ENCODE measurements at places on chromosomes 6 and 20.

- DNase-seq = peak; percentile 83
Observed at GRCh38 chr6:16762268-16762549, 949 bp upstream of the ATXN1 start.

- no peak for DNase-seq
Observed at GRCh38 chr6:34544776-34545471, 11.2 kb downstream of the SPDEF start.

- DNase-seq = peak; percentile 92
Observed at GRCh38 chr6:137233911-137234863, 15.0 kb upstream of the IFNGR1 start.

DNA sequence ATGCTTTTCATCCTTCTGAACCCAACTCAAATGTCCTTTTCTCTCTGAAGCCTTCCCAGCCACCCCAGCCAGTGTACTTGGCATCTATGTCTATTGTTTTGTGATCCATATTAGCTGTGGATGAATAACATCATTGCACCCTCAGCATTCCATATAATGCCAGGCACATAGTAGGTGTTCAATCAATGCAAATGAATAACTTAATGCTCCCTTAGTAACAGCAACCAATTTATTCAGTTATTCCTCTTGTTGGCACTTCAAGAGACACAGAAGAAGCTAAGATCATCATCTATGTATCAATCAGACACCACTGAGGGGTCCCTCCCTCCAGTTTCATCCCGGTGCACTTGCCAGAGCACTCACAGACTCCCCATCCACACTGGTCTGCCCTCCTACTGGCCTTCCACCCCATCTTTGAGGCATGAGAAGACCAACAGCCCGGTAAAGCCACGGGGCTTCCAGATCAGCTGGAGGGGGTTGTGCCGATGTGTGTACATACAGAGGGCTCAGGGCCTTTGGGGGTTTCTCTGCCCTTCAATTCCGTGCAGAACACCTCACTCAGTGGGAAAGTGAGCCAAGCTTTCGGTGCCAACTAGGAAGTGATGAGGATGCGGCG lies 2.4 kb upstream of the TAF8 start:
- DNase-seq = peak; percentile 58

GRCh38 chr20:1212607-1213396 lies 9.5 kb downstream of the C20orf202 start:
- peak; percentile 78 for DNase-seq

- DNase-seq = no peak
Observed at GRCh38 chr6:75347898-75348610, 63.5 kb upstream of the TMEM30A start.

GRCh38 chr6:165769884-165770283 lies 106.8 kb upstream of the PDE10A start:
- DNase-seq = no peak

- no peak for DNase-seq
Observed at GRCh38 chr6:117958536-117958935, 51.5 kb downstream of the SLC35F1 start.

DNA sequence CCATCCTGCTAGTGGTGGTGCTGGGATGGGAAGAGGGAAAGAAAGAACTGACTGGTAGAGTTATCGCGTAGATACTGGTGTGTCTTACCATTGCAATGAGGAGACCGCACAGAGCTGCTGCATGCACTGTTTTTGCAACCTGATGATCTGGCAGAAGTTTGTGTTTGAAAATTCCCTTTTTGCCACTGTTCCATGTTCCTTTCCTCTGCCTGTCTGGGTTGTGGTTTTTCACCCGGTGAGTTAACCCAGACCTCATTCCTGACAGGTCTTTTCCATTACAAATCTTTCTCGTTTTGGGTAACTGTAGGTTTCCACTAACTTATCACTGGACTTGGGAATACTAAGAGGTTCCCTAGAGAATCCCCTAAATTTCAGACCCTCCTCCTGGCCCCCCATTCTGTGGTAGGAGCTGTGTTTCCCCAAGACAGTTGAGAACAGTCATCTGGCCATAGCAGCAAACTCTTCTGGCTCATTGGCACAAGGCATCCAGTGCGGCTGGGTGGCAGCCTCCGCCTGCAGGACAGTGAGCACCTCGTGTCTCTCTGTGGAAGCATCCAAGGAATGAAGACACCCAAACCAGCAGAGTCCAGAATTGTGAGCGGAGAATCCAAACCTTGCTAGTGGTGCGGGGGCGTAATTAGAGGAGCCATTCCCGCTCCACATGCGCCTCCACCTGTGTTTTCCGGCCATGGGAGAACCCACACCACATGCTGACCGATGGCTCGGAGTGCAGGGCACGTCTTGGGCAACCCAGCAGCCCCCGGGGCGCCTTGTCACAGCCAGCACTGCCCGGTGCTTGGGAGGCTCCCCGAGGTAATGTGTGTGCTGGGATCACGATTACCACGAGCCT lies 32.8 kb downstream of the ERMARD start:
- no peak for DNase-seq

GRCh38 chr6:146286961-146287360 lies 256.7 kb upstream of the RAB32 start:
- DNase-seq = no peak

DNA sequence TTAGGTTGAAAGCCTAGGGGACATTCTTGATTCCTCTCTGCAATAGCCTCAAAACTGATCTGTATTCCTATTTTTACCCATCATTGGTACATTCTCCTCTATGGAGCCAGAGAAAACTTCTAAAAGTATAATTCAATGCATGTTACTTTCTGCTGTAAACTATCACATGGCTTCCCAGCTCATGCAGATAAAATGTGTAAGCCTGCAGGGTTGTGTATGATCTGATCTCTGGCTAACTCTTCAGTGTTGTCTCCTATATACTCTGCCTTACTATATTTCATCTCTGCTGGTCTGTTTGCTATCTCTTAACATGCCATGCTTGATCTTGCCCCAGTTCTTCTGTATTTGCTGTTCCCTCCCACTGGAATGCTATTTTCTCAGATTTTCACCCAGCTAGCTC lies 323.3 kb upstream of the RSPO3 start:
- no peak for DNase-seq

DNA sequence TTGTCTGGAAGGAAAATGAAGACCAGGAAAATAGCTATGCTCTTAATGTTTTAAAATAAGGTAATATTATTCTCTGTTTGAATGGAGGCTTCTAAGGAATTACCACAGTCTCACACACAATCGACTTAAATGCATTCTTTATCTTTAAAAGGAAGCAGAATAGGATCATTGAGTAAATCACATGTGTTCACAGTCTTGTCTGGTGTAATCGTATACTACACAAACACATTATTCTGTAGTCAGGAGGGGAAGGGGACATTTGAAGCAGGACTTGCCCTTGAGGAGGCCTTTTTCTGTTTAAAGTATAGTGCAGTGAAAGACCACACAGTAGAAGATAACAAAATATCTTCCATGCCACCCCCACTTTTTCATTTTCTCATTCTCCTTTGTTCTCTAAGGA lies 20.6 kb upstream of the REV3L start:
- no peak for DNase-seq

GRCh38 chr20:53623454-53624211 lies 30.0 kb upstream of the ZNF217 start:
- DNase-seq = peak; percentile 94

GRCh38 chr20:43583982-43584432 lies 6.7 kb upstream of the IFT52 start:
- peak; percentile 90 for DNase-seq

DNA sequence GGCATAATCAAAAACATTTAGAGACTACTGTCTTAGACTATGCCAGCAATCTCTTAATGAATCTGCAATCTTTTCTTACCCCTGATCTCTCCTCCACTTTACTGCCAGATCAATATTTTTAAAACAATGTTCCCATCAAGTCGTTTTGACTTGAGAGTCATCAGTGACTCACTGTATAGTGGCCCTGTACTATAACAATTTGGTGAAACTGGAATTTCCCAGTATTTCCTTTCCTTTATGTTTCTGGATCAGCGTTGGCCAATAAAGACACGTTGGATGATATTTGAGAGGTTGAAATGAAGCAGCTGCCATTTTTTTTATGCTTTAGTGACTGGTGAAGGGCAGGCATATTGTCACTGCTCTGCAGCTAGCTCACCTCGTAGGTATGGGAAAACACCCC lies 10.1 kb upstream of the SMIM13 start:
- peak; percentile 93 for DNase-seq

- DNase-seq = peak; percentile 84
Observed at GRCh38 chr6:149938571-149939355, 3.1 kb upstream of the ULBP2 start.

DNA sequence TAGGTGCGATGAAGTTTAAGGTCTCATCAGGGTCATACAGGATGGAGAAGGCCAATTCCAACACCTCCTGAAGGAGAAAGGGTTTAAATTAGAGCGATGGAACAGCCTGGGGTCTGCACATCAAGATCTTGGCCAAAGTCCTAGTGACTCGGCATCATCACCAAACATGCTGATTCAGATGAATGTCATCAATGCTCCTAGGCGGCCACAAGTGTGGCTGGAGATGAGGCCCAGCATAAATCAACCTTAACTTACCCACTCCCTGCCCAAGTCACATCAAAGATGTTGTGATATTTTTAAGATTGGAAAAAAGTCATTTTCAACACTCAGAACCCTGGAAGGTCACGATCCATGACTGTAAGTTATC lies 37.5 kb downstream of the ELMO2 start:
- peak; percentile 59 for DNase-seq

- DNase-seq = peak; percentile 26
Observed at GRCh38 chr20:19026901-19027644, 185.4 kb upstream of the SLC24A3 start.

DNA sequence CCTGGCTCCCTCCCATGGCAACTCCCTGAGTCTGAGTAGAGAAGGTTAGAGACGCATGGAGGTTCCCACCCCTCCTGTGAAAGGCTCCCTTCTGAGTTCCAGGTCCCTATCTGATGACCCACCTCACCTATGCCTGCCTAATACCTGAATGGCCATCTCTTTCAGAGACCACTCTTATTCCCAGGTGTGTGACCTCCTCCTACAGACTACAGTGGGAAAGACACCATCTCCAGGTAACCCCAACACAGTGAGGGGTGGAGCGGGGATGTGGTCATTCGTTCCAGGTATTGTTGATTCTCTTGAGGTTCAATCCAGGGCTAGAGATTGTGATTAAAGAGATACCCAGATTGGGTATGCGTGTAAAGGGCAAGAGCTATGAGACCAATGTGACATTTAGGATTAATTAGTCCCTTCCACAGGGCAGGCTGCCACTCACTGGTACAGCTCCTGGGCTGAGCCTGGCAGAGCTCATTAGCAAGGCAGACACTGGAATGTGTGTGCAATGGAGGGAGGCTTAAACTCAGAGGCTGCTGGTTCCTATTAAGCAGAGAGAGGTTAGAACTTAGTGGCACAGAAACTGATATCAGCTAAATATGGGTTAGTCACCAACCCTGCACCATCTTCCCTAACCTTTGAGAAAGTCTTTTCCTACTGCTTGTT lies 46.5 kb upstream of the IER3 start:
- DNase-seq = no peak

DNA sequence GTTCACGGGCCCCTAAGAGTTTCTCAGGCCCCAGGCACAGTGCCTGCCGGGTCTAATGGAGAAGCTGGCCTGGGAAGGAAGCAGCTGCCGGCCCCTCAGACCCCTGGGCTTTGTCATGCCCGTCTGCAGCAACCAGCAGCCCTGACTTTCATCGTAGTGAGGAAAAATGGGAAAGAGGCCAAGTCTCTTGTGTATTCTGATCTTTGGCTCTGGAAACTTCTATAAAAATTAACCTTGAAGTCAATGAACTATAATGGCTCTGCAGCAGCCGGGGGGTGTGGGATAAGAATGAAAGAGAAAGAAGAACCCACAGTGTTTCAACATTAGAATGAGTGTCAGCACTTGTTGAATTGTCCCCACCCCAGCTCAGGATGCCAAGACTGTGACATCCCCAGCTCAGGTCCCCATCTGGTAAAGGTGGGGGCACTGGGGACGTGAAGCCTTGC lies 12.9 kb downstream of the TGM2 start:
- DNase-seq = peak; percentile 94

DNA sequence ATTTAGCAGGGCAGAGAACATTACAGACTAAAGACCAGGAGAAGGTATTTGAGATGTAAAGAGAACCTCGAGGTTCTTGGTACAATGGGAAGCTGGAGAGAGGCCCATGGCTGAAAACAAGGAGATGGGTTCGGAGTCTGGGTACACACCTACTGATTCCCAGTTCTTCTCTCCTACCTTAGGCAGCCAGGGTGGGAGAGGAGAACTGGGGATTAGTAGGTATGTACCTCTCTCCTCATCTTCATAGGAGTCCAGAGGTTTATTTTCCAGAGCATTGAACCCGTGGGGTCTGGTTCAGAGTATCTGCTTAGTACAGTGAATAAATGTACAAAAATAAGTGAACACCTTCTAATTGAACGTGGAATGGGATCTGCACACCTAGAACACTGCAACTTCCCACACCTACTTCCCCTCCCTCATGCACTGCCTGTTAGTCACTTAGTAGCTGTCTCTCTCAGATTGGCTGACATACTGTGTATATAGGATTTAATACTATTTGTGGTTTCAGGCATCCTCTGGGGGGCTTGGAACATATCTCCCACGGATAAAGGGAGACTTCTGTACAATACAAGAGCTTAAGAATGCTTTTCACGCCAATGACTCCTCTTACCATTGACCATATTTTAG lies 23.5 kb upstream of the NUP153 start:
- peak; percentile 13 for DNase-seq

GRCh38 chr20:23050847-23051627 lies 1.6 kb upstream of the THBD start:
- peak; percentile 90 for DNase-seq

DNA sequence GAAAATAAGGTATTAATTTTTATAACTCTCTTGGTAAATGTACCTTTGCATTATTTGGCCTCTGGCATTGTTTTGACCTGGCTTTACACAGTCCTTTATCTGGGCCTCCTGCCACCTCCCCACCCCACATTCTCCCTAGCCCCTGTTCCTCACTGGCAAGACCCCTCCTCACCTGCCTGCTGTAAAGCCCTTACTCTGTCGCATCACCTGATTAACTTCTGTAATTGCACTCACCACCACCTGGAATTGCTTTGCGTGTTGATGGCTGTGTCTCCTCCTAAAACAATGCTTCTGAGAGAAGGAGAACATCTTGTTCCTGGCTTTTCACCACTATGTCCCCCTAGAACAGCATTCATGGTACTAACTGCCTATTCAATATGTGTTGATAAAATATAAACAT lies 24.8 kb downstream of the SNX9 start:
- no peak for DNase-seq

Measured in osteoblast (primary cell).